Activated naive CD4-positive, alpha-beta T cell treated with anti-CD3 and anti-CD28 coated beads, Interleukin-2, amount 50 U/mL, for 72 hours (primary cell): ENCODE measurements at places on chromosomes 16 and 17.

DNA sequence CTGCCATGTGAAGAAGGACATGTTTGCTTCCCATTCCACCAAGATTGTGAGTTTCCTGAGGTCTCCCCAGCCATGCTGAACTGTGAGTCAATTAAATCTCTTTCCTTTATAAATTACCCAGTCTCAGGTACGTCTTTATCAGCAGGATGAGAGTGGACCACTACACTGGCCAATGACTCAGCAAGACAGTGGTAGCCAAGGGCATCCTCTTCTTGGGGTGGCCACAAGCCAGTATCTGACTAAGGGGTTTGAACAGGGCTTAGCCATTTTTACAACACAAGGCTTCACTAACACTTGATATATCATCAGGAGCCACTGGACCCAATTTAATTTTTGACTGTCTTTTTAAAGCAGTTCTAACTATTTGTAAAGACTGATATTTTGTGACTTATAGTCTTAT, 21.1 kb upstream of the KRT24 start:
- no peak for DNase-seq

GRCh38 chr17:27456681-27457359, 572 bp downstream of the KSR1 start:
- no peak for DNase-seq

GRCh38 chr17:32628271-32629044, 141.7 kb downstream of the CDK5R1 start:
- DNase-seq: no peak

DNA sequence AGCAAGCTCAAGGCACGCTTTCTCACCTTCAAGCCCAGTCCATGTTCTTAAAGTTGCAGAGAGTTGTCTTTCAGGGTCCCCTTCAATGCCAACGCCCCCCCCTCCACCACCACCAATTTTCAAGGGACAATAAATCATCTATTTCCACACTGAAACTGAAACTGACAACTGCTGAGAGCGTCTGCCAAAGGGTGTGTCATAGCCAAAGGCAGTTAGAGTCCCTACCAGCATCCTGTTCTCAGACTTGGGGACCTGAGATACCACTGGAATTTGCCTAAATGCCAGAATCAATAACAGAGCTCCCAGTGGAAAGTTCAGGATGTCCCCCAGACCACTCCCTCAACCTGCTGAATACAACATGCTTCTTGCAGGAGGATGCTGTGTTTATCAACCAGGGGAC, 133.2 kb upstream of the SOX9 start:
- DNase-seq: no peak

GRCh38 chr17:74231928-74232907, 18.8 kb downstream of the TTYH2 start:
- DNase-seq: no peak
